NT2/D1 (cell line): ENCODE measurements at places on chromosomes 4 and X.

GRCh38 chr4:86300516-86300915 lies 59.3 kb downstream of the MAPK10 start:
- no peak for DNase-seq

- no peak for DNase-seq
Observed at GRCh38 chrX:133654811-133655210, 239.5 kb upstream of the GPC4 start.

GRCh38 chr4:117134386-117134785 lies 49.0 kb upstream of the TRAM1L1 start:
- DNase-seq = peak; percentile 22

DNA sequence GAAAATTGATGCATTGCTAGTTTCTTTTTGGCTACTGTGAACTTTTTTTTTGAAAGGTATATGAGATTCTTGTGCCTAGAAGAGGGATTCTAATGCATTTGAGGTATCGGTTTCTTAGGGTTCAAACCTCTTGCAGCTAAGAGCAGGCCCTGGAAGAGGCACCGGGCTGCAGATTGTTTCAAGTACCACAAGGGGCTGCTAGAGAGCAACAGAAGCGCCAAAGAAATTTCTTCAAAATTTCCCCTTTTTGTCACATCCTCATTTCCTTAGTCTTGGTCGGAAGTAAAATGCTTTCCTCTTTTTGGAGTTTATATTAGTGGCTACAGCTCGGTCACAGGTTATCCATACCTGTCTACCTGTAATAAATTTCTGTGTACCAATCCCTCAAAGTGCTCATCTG lies 89.8 kb downstream of the PDGFRA start:
- DNase-seq = peak; percentile 23

DNA sequence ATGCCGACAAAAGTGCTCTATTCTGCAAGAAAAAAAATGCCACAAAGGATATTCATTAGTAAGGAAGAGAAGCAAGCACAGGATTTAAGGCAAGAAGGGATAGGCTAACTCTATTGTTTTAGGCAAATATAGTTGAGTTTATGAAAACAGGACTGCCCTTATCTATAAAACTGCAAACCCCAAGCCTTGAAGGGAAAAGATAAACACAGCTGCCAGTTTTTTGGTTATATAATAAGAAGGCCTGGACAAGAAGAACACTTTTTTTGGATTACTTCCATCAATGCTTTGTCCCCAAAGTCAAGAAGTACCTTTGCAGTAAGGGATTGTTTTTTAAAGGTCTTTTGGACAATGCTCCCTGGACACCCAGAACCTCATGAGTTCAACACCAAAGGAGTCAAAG lies 45.4 kb upstream of the WWC2 start:
- DNase-seq = no peak

DNA sequence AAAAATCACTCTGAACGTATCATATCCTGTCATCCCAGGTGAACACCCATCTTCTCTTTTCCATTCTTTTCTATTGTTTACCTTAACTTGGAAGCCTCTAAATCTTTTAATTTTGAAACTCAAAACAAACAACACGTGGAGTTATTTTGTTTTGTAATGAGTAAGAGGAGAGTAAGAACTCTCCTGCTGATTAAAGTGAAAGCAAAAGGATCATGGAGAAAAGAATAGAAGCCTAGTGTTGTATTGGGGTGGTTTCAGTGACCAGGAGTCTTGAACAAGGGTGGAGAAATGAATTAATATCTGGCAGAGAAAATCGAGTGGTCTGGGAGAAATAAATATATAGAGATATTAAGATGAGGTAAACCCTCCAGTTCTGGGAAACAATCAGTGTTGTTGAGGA lies 237.4 kb upstream of the UGT8 start:
- no peak for DNase-seq

- no peak for DNase-seq
Observed at GRCh38 chrX:84710611-84711010, 208.4 kb upstream of the HDX start.

DNA sequence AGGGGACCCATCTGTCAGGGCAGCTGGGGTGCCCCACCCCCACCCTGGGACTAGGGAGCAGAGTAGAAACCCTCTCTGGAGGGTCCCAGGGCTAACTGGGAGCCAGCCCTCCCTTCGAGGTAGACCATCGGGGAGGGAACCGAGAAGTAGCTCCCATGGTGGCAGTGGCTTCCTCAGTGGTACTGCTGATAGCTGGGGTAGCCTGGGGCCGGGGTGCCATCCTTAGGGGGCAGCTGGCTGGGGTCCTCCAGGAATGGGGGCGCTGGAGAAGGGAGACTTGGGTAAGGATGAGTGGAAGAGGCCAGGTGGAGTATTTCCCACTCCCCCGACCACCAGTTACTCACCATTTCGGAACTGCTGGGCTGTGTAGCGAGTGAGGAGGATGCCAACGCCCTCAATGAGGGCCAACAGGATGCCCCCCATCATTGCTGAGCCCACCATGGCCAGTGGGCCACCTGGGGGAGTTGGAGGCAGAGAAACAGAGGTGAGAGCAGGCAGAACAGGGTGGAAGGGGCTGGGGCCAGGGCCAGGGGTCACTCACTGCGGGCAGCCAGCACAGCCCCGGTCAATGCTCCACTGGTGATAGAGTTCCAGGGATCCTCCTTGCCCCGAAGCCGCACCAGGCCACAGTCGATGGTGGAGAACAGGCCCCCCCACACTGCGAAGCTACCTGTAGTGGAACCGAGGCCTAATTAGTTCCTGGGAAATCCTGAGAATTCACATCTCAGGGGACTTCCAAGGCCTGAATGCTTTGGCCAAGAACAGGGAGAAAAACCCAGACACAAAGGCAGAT lies 3.8 kb downstream of the TIMM17B start:
- DNase-seq = no peak

DNA sequence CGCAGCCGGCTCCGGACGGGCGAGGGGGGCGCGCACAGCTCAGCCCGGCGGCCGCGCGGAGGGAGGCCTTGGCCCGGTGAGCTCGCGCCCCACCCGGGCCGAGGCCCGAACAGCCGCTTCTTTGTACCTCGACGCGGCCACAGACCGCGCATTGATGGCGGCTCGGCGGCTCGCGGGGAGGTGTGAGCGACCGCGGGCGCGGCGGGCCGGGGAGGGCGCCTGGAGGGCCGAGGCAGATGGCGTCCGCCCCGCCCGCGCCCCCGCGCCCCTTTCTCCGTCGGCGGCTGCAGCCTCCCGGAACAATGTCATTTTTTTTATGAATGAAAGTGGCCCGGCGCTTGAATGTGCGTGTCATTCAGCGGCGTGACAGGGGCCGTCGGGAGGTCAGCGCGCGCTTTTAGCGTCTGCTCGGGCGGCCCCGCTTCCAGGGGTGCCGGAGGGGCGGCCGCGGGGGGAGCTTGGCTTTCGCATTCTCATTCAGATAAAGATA lies 1.8 kb downstream of the FGFR3 start:
- no peak for DNase-seq

GRCh38 chrX:34927866-34928265 lies 14.7 kb upstream of the FAM47B start:
- DNase-seq = no peak

- DNase-seq = peak; percentile 50
Observed at GRCh38 chr4:54228056-54228527, 1.0 kb upstream of the PDGFRA start.

GRCh38 chr4:112589206-112589605 lies 47.5 kb downstream of the ZGRF1 start:
- no peak for DNase-seq

DNA sequence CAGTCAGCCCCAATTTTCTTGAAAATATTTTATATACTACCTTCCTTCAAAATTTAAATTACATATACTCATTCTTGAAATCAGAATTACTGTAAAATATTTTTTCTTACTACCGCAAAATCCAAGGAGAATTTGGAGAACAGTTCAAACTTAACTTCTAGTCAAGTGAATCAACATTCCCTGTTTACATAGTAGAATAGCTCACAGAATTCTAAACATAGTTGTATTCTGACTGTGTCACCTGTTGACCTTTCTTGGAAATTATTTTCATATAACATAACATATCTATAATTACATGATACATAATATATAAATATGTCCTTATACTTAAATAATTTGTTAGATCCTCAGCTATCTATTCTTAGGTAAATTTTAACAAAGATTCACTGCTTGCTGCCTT lies 31.0 kb upstream of the FGF5 start:
- no peak for DNase-seq

GRCh38 chr4:112378243-112378620 lies 81.1 kb downstream of the ALPK1 start:
- DNase-seq = no peak

GRCh38 chr4:80252427-80252826 lies 14.0 kb upstream of the FGF5 start:
- DNase-seq = no peak

DNA sequence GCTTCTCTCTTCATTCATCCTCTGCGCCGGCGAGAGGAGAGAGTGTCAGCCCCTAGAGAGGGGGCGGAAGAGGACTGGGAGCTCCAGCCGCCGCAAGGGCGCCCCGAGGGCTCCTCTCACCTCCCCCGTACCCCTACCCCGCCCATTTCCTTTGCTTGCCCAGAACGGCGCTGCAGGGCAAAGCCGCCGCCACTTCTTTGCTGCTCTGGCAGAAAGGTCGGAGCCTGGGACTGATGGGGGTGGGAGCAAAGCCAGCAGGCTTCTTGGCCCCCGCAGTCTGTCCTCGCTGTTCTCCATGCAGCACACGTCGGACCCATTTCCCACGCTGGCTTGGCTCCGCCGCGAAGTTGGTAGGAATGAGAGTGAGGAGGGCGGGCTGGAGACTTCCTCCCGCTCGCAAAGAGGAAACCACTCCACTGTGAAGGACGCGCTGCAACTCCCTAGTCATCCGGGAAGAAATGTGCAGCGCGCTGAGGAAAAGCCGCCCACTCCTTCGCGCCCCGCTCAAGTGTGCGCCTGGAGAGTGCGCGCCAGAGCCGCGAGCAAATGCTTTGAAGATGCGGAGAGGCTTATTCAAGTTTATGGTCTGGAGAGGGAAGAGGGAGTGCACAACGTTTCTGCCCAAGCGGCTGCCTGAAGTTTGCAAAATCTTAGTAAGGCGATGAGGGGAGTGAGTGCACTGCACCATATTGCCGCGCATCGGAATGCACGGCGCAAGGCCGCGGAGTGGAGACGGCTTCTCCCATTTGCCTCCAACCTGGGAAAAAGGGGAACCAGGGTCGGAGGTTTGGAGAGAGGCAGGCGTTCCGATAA lies 2.8 kb upstream of the PCDH7 start:
- DNase-seq = peak; percentile 35

DNA sequence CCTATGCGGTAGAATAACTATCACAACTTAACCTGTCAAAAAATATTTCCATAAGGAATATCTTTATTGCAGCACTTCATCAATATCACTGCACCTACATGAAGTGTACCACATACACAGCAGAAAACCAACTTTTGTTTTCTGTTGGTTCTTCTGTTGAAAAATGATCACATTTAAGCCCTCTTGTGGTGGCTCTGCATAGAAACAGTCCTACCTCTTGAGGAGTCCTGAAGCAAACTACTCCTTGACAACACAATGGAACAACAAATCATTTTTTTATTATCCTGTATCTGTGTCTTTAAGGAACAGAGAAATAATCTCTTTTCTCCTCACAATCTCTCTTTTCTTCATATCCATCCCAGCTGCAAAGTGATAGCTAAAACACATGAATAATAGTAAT lies 39.8 kb upstream of the ATOH1 start:
- no peak for DNase-seq

DNA sequence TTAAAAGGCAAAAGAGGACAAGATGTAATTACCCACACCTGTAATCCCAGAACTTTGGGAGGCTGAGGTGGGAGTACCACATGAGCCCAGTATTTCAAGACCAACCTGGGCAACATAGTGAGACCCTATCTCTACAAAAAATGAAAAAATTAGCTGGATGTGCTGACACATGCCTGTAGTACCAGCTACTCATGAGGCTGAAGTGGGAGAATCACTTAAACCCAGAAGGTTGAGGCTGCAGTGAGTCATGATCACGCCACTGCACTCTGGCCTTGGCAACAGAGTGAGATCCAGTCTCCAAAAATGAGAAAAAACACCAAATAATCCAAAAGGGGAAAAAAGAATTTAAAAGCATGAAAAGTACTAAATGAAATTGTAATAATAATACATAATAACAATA lies 30.8 kb downstream of the NR0B1 start:
- no peak for DNase-seq

- DNase-seq = no peak
Observed at GRCh38 chr4:108940149-108940548, 177.3 kb upstream of the ETNPPL start.

GRCh38 chr4:26331380-26331950 lies 10.7 kb downstream of the RBPJ start:
- no peak for DNase-seq

DNA sequence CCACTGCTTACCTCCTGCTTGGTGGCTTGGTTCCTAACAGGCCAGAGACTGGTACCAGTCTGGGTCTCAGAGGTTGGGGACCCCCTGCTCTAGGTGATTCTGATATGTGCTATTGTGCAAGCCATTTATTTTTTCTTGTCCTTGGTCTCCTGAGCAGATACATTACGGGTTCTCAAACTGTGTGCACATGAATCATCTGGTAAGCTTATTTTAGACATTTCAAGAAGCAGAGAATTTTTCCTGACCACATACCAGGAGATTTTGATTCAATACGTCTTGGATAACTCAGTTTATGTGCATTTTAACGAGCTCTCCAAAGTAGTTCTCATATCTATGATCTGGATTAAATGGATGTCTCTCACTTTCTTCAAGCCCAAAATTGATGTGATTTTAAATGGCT lies 77.2 kb downstream of the FHIP1A start:
- DNase-seq = no peak

GRCh38 chr4:140238351-140239056 lies 84.5 kb upstream of the MAML3 start:
- DNase-seq = no peak

DNA sequence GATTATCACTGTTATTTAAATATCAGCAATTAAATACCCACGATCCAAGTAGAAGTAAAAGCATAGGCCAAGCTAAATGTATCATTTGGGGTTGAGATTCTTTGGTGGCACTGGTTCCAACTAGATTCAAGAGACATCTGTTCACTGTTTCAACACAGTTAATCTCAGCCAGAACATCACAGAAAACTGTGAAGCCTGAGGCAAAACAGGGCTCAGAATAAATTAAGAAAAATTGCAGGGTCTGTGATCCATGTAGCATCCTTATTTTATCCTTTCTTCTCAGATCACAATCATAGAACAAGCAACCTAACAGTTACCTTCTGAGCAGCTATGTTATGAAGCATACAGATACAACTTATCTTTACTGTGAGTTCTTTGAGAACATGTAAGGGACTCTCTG lies 23.7 kb downstream of the YTHDC1 start:
- DNase-seq = no peak

DNA sequence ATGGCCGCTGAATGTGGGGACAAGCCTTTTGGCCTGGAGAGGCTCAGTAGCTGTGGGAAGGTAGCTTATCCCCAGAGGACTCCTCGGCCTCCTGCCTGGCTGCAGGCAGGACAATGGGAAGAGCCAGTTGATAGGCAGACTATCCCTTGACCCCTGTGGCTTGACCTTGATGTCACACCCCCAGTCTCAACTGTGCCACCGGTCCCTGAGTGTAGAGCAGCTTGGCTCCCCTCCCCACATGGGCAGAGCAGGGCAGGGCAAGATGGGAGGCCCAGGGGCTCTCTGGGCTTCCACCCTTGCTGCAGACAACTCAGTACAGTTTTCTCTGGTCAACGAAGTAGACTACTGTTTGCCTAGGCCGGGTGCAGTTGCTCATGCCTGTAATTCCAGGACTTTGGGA lies 25.7 kb downstream of the SYAP1 start:
- no peak for DNase-seq
